ENCODE measurements at places on chromosomes 2 and 18.

- DNase-seq, result no peak
Measured at GRCh38 chr18:57048351-57048750, 98.5 kb upstream of the BOD1L2 start.

DNA sequence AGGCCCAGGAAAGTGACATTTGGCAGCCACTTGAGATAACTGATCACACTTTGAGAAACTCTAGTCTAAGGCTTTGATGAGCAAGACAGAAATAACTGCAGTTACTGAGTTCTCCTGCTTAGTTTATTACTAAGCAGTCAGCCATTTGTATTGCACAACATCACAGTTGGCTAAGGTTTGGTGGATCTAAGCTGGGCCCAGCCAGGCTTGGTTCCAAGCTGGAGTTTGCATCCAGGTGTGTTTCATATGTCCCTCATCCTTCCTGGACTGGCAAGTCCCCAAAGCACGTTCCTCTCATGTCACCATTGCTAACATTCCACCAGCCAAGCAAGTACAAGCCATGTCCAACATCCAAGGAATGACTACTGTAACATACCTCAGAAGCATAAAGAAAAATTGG lies 71.3 kb upstream of the ZNF532 start:
- no peak for DNase-seq

DNA sequence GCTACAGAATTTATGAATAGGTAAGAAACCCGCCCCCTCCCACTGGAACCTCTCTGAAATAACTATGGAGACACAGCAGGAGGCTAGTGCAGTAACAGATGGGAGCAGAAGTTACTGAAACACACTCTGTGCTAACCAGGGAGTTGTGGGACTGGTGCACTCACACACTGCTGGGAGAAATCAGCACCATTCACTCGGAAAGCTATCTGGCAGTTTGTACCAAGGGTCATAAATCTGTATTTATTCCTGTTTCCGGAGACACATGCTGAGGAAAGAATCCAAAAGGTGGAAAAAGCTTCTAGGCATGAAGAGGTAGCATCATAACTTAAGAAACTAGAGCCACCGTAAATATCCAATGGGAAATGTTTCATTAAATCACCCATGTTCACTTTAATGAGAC lies 39.9 kb downstream of the TGFA start:
- no peak for DNase-seq

- no peak for DNase-seq
Measured at GRCh38 chr2:37782721-37783371, 111.4 kb upstream of the CDC42EP3 start.

DNA sequence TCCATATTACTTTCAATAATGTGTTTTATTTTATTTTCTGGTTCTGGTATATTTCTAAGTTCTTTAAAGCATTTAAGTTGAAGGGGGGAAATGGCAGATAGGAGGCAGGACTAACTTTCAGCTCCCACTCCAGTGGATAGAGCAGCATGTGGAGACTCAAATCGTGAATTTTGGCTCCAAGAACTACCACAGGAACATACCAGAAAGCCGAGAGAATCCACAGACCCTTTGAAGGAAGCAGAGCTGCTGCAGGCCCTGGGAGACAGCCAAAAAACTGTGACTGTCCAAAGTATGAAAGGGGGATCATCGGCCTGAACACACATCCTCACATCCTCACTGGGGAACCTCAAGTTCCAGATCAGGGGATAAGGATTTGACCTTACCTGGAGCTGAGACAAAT lies 207.6 kb upstream of the VWC2L start:
- DNase-seq, result no peak

DNA sequence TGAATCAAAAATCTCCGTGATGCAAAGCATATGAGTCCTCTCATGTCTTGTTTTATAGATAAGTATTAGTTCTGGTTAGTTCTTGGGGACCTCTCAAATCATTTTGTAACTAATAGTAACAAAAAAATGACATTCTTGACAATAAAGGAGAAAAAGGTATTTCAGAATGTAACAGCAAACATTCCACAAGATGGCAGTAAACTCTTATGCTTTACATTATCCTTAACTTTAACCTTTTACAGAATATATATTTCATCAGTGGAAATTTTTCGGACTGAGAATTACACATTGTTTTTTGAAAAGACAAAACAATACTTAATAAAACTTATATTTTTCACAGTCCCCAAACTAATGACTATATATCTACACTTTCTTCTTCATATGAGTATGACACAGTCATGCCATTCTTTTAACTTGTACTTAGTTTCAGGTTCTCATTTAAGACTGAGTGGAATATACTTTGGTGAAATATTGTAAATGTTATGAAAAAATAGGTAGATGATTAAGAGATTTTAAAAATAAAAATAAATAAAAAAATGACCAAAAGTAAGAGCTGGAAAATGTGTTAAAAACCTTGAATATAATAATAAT lies 142.9 kb upstream of the NXPH2 start:
- DNase-seq, result no peak

DNA sequence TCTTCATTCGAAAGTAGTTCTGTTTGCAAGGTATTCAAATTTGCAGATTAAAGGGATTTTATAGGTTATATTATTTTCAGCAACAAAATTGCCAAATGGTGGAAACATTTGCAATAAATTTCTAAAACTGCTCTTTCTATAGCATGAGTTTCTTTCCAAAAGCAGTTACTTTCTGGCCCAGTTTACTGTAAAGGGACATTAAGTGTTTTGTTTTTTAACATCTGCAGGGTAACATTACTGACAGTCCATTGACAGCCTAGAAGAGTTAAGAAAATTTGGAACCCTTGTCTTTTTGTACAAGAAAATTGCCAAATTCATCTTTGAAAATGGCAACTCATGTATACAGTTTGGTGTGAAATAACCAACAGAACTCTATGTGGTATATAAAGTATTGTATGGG lies 375.1 kb downstream of the SETBP1 start:
- DNase-seq, result no peak

DNA sequence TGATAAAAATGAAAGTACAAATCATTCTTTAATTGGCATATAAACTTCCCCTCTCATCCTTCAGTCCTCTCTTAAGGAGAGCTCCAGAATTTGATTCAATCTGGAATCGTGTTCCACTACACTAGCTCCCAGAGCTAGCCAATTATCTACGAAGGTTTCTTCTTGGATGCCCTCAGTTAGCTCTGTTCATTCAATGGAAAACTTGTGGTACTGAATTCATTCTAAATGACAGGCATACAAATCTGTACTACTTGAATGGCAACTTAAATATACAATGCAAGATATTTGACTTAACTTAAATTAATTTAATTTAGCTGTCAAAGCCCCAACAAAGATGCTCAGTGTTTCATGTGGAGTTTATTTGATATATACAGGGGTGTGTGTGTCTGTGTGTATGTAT lies 1474.2 kb upstream of the CELF4 start:
- DNase-seq, result no peak

- no peak for DNase-seq
Measured at GRCh38 chr2:152611458-152612231, 105.6 kb downstream of the PRPF40A start.

GRCh38 chr2:11398750-11399437 lies 54.5 kb upstream of the ROCK2 start:
- DNase-seq, result no peak

GRCh38 chr2:22817197-22817596 lies 567.8 kb upstream of the KLHL29 start:
- DNase-seq, result no peak

DNA sequence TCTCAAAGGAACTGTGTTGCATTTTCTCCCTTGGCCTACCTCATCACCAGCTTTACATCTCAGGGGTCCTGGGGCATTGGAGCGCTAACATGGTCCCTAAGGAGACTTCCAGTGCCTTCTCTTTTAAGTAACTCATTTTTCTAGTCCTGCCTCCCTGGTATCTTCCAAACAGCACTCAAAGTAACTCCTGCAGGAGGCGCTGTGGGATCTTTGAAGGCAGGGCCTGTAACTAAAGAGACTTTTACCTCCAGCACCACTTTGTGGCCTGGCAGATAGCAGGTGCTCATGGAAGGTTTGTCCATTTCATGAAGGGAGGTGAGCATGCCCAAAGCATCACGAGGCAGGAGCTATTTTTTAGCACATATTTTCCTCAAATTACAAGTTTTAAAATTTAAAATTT lies 411.0 kb upstream of the GYPC start:
- DNase-seq, result peak; percentile 11

DNA sequence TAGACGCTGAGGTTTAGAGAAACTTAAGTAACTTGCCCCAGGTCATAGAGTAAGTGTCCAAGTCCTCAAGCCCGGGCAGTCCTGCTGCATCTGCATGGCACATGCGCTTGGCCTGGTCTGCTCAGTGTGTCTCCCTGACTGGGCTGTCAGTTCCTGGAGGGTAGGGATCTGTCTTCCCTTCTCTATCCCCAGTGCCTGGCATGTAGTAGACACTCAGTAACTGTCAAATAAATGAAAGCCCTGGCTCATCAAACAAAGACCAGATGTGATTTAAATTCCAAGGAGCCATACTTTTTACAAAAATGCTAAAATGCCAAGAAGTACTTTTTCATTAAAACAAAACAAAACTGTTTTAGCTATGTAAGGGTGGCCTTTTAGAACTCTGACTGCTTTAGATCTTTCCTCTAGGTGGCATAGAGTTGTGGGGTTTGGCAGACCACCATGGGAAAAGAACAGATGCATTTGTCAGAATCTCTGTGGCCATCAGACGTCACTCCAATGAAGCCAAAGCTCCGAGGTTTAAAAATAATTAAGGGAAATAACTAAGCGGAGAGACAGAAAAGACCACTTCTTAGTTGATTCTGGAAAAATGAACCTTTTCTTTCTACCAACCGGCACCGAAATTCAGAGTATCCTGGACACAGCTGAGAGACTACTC lies 34.0 kb downstream of the EPAS1 start:
- no peak for DNase-seq

DNA sequence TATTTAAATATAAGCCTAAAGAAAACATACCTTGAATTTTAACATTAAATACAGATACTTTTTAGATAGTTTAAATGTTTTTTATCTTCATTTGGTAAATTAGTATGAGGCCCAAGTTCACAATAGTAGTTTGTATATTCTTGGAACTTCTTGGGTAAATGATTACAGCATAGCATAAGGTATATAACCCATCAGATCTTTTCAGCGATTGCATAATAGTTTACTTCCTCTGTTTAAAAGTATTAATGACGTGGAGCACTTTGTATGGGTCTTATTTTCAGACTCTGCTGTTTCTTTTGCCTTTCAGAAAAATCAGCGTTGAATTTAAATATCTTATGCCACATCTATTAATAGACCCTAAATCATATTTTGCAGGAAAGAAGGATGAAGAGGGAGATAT lies 60.2 kb downstream of the CHRNA1 start:
- DNase-seq, result no peak

DNA sequence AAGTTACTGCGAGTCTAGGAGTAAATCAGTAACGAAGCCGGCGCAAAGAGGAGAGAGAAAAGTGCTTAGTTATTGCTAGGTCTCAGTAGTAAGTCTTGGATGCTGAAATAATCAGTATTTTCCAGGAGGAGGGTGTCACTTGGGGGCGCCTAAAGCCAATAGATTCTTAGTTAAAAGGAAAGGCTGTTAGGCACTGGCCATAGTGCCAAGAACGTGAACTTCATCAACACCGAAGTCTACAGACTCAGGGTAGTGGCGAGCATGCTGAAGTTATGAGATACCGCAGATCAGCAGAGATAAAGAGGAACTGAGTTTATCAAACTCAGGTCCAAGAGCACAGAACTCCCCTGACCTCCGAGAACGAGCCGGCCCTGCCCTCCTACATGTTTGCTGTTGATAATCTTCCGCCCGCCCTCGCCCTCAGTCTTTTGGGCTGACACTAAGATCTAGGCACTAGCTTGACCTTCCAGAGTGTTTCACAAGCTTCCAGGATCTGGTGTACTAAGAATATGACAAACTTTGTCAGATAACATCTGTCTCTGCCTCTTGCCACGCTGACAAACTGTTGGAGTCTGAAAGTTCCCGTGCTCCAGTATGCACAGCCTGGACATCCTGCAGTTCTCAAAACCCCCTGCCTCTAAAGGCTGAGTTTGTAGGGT lies 49.2 kb downstream of the CYB5A start:
- no peak for DNase-seq

- DNase-seq, result no peak
Measured at GRCh38 chr18:51988277-51988676, 351.7 kb upstream of the DCC start.

DNA sequence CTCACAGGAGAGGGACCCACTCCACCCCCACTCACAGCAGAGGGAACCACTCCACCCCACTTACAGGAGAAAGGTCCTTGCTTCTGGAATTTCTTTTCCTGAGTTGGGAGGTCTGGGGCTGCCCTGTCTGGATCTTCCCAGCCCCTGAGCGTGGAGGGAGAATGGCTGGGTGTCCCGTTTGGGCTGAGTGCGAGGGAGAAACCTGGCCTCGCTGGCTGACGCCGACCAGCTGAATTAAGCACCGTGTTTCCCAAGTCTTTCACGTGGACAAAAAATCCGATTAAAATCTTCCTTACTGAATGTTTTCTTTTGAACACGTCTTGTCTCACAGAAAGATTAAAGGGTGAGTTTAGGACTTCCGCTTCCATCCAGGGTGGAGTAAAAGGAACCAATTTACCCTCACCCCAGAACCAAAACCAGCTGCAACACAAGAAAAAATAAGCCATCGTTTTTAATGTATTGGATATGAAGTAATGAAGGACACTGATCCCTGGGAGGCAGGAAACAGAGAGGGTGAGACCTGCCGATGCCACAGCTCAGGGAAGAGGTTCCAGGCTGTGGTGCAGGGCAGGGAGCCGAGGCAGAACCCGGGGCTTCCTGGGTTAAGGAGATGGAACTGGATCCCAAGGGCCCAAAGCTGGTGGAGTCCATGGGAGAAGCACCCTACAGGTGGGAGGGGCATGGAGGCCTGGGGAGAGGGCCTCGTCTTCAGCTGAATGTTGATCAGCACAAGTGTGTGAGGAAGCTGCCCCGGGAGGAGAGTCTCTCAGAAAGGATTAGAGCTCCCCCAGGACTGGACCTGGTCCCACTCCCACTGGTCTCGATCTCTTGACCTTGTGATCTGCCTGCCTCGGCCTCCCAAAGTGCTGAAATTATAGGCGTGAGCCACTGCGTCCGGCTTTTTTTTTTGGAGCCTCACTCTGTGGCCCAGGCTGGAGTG lies 60.3 kb downstream of the RTP5 start:
- DNase-seq, result no peak

DNA sequence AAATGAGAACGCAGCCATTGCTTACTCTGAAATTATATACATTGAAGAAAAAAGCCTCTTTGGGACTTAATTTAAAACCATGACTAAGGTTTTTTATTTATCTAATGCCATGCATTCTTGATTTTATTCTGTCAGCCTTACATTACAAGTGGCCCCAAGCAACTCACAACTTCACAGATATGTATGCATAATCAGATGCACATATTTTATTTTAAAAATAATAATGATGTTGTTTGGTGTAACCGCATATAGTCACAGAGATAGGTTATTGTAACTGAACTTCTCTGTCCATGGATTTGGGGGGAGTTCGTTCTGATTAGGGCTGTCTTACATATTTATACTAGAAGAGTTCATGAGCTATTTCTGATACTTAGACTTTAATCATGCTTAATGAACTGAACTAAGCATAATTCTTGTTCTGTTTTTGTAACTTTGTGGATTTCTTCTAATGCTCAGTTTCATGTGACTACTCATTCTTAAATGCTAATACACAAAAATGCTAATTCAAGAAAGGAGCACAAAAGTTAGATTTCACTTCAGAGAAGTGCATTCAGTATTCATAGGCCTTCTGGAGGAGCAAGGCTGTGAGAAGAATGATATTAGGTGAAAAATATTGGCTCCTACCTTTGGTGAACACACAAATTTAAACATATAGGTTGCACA lies 26.2 kb downstream of the MEIS1 start:
- no peak for DNase-seq

Data from stimulated activated CD4-positive, alpha-beta T cell treated with anti-CD3 and anti-CD28 coated beads, Interleukin-12 subunit alpha, Interleukin-12 subunit beta, amount 100 ng/mL, for 48 hours (primary cell).